Immature natural killer cell (primary cell): ENCODE measurements at places on chromosomes 11 and 22.
A peak's percentile ranks its signal among the peaks of the same experiment; 100 is the strongest.

GRCh38 chr11:116861539-116861938 lies 24.1 kb upstream of the APOA1 start:
- no peak overlapping the region for H3K4me3 ChIP-seq
- peaks cover 51% of the 10 kb centered on the region for H3K36me3 ChIP-seq
- H3K27ac ChIP-seq, result no peak overlapping the region
- peaks cover 8% of the 10 kb centered on the region for H3K4me1 ChIP-seq
- DNase-seq, result no peak

DNA sequence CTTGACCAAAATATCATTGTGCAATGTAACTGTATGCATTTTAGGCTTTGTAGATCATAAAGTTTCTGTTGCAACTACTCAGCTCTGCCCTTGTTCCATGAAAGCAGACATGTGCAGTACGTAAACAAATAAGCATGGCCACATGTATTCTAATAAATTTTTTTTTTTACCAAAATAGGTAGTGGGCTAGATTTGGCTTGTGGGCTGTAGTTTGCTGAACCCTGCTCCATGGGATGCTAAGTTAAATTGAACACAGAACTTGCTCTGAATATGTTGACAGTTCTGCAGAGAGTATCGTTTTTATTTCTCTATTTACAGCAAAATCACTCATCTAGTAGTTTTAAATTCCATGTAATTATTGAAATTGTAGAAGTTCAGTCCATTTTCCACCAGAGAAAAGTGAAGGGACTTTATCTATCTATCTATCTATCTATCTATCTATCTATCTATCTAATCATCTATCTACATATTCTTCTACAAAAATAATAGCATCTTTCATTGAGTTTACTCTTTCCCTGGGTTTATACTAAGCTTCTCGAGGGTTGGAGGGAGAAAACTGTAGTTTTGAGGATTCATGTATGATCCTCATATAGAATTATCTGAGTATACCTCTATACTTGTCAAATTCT lies 9.5 kb upstream of the OOSP4A start:
- H3K4me3 ChIP-seq, result no peak overlapping the region
- H3K27ac ChIP-seq, result no peak overlapping the region
- no peaks in the 10 kb centered on the region for H3K4me1 ChIP-seq
- H3K36me3 ChIP-seq, result no peaks in the 10 kb centered on the region
- H3K27me3 ChIP-seq, result peaks cover 6% of the 10 kb centered on the region

DNA sequence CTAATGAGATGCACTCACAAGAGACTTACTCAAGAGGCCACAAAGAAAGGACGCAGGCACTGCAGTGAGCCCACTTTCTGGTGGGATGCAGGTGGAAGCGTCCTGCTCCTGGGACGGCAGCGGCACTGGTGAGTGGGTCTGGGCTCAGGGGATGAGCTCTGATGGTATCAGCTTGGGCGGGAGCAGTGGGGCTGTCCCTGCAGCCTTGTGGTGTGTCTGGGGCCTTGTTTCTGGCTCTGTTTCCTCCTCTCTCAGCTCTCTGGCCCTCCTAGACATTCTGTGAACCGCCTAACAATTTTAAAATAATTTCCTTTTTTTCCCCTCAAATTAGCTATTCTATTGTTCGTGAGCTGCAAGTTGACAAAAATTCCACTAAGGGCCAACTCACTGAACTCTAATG lies 8.8 kb upstream of the ST14 start:
- peaks cover 31% of the 10 kb centered on the region for H3K4me1 ChIP-seq
- no peak overlapping the region for H3K27ac ChIP-seq
- no peaks in the 10 kb centered on the region for H3K36me3 ChIP-seq
- no peak overlapping the region for H3K4me3 ChIP-seq

- H3K4me1 ChIP-seq, result peaks cover 11% of the 10 kb centered on the region
- H3K36me3 ChIP-seq, result no peaks in the 10 kb centered on the region
- no peak overlapping the region for H3K27ac ChIP-seq
- H3K27me3 ChIP-seq, result peaks cover 10% of the 10 kb centered on the region
- DNase-seq, result no peak
Observed at GRCh38 chr22:29121124-29121523, 48.3 kb downstream of the KREMEN1 start.

GRCh38 chr11:48116437-48117228 lies 100.0 kb upstream of the OR4B1 start:
- DNase-seq, result no peak
- no peaks in the 10 kb centered on the region for H3K27me3 ChIP-seq
- H3K36me3 ChIP-seq, result peaks cover 47% of the 10 kb centered on the region
- H3K4me1 ChIP-seq, result peaks cover 3% of the 10 kb centered on the region
- H3K27ac ChIP-seq, result no peak overlapping the region
- H3K4me3 ChIP-seq, result no peak overlapping the region

GRCh38 chr22:42962295-42963230 lies 52.4 kb downstream of the PACSIN2 start:
- H3K4me3 ChIP-seq, result no peak overlapping the region
- peak overlapping the region; percentile 41 for H3K27ac ChIP-seq
- peaks cover 70% of the 10 kb centered on the region for H3K4me1 ChIP-seq
- peaks cover 1% of the 10 kb centered on the region for H3K27me3 ChIP-seq
- no peak for DNase-seq
- H3K36me3 ChIP-seq, result no peaks in the 10 kb centered on the region

- H3K27ac ChIP-seq, result no peak overlapping the region
- DNase-seq, result no peak
- H3K27me3 ChIP-seq, result no peaks in the 10 kb centered on the region
- H3K36me3 ChIP-seq, result no peaks in the 10 kb centered on the region
- H3K4me1 ChIP-seq, result peaks cover 23% of the 10 kb centered on the region
Observed at GRCh38 chr11:342328-342727, 21.7 kb upstream of the IFITM3 start.

DNA sequence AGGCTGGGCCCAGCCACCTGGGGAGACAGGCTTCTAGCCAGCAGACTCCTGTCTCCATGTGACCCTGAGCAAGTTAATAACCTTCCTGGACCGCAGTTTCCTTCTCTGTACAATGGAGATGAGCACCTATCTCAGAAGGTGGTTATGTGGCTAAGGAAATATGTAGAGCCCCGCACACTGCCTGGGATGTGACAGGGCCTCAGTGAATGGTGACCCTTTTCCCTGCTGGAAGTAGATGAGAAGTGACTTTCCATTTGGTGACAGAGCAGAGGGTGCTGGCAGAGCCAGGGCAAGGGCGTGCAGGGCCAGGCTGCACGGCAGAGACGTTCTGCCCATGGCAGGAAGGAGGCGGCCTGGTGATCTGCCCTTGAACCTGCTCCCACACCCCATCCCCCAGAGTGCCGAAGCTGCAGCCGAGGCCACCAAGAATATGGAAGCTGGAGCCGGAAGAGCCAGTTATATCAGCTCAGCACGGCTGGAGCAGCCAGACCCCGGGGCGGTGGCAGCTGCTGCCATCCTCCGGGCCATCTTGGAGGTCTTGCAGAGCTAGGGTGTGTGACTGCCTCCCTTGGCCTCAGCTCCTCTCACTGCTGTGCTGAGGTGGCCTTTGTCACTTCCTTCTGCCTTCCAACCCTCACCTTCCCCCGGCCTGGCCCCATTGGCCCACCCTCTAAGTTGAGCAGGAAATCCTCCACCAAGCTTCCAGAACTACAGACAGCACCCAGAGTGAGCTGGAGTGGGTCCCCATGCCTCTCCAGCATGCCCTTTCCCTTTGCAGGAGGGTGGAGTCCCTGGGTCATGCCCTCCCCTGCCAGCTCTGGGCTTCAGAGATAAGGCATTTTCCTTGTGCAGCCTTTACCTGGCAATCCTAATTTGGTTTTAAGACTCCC lies 13.2 kb downstream of the TKFC start:
- H3K36me3 ChIP-seq, result peaks cover 9% of the 10 kb centered on the region
- no peaks in the 10 kb centered on the region for H3K4me1 ChIP-seq
- DNase-seq, result no peak
- peak overlapping the region; percentile 84 for H3K27ac ChIP-seq
- no peaks in the 10 kb centered on the region for H3K27me3 ChIP-seq

GRCh38 chr11:67307545-67308001 lies 4.2 kb downstream of the SSH3 start:
- no peak overlapping the region for H3K27ac ChIP-seq
- no peak overlapping the region for H3K4me3 ChIP-seq
- H3K27me3 ChIP-seq, result peaks cover 4% of the 10 kb centered on the region
- H3K36me3 ChIP-seq, result no peaks in the 10 kb centered on the region
